ELR (cell line): ENCODE measurements at places on chromosomes 11 and 22.

DNA sequence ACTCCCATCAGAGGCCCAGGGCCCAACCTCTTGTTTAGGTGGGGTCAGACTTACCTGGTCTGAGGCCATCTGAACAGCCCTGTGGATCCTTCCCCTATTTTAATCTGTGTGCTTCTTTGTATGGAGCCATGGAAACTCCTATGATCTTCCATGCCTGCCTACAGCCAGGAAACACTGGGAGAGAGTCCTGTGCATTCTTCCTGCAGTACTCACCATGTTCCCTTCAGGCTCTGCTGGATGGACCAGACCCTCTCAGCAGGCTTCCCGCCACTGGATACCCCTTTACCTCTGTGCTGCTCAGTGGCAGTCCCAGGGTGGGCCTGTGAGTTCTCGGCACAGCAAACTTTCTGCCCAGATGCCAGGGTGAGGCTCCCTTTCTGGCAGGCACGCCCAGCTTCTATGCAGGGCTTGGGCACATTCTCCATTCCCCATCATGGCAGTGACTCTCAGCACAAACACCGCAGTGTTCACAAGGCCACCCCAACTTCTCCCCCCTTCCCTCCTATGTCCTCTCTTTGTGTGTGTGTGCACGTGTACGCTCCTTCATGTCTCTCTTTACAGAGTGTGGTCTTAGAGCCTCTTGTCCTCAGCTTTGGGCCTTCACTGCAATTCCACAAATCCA is 34.8 kb downstream of the NEU3 start:
- DNase-seq = no peak

DNA sequence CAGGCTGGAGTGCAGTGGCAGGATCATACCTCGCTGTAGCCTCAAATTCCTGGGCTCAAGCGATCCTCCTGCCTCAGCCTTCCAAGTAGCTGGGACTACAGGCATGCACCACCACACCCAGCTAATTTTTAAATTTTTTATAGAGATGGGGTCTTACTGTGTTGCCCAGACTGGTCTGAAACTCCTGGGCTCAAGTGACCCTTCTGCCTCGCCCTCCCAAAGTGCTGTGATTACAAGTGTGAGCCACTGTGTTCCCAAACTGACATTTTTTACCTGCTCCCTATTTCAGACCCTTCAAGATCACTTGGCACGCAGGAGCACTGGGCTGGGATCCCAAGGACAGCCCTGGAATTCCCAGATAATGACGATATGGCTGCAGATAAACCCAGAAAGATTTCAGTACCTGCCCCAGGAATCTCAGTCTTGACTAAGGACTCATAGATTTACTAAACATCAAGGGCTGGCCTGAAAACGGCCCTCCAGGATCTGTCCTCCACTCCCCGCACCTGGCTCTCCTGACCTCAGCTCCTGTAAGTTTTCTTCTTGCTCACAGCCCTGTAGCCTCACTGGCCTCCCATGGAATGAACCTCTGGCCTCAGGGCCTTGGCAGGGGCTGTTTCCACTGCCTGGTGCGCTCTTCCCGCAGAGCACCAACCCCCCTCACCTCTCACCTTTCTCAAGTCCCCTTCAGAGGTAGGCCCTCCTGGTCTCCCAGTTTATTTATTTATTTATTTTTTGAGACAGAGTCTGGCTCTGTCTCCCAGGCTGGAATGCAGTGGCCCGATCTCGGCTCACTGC is 3.6 kb upstream of the CSNK1E start:
- no peak for DNase-seq

- DNase-seq = no peak
Observed at GRCh38 chr11:46711303-46711702, 7.7 kb upstream of the F2 start.

GRCh38 chr11:77125191-77125590 is 2.9 kb upstream of the MYO7A start:
- no peak for DNase-seq

DNA sequence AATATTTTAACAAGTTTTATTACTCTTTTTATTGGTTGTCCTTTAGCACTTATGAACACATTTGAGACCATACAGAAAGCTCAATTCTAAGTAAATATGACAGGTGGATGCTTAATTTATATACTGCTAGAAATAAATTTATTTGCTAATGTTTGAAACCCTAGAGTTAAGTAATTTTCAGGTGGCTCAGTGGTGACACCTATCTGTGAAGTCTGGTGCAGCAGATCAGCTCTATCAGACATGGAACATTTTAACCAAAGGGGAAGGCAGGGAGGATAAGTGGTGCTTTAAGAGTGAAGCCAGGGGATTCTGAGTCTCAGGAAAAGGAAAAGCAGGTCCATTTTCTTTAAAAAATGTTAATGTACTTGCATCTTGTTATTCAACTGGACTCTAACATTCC is 175.8 kb downstream of the DSCAML1 start:
- DNase-seq = peak; percentile 24

DNA sequence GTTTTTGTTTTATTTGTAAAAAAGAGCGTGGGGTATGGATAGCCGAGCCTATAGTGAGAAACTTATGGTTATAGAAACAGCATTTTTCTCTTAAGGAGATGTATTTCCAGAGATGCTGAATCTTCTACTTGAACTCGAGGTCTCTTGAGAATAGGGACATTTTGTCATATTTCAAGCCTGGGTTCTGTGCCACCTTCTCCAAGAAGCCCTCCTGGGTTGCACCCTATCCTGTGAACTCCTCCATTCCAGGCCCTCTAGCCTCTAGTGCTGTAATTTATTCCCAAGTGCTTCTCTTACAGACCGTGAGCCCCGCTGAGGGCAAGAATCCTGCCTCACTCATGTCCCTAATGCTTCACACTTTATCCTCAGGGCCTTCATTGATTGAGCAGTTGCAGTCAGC is 108.6 kb downstream of the KIAA1671 start:
- DNase-seq = no peak

DNA sequence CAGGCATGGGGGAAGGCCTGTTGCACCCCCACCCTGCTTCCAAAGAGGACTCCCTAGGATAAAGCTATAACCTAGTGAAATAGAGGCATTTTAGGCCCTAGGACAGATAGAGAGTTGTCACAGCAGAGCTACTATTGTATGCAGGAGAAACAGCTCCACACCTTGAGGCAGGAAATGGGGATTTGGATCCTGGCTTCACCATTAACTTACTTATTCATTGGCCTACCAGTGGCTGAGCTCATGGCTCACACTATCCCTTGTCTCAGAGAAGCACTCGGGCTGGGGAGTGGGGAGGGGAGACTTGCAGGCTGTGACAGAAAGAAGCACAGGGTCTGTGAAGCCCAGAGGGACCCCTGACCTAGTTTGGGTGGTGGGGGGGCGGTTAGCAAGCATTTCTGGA is 999 bp upstream of the PDE2A start:
- no peak for DNase-seq

GRCh38 chr11:3188496-3189195 is 23.5 kb upstream of the OSBPL5 start:
- no peak for DNase-seq

DNA sequence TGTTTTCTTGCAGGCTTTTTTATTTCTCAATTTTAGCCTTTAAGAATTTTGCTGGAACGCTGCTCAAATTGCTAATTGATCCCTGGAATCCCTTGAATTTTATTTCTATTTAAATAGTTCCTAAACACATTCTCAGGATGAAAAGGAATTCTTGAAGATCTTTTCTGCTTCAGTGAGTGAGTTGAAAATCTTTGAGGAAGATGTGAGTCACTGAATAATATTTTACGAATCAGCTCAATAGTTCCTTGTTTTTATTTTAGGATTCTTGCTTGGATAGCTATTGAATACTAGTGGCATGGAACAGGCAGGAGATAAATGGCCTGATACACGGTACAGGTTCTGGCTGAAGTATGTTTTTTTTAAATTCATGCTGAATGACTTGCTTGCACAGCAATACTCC is 194.6 kb upstream of the CCDC90B start:
- no peak for DNase-seq
